ENCODE measurements at places on chromosomes 5 and 9.

DNA sequence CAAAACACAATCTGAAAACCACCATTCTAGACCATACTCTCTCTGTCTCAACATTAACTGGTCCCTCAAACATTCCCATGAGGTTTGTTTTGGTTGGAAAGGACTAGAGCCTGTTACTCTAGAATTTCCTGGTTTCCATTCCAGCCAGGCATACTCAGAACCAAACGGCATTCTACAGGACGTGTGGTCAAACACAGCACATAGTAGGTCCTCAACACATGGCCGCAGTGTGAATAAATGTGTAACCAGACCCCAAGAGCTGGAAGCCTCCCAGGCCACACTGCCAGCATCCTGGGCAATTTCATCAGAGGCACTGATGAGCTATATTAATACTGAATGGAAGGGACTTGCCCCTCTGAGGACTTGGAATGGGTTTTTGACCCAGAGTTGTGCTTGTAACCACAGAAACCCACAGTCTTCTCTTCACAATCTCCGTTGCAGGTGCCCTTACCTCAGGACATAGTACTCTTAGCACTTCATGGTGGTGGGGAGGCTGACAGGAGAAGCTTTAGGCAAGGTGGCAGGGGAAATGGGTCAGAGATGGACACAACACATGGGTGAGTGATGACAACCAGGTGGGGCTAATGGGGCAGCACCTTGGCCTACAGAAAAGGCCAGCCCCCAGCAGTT is 66.0 kb downstream of the ZNF366 start:
- DNase-seq = no peak

- DNase-seq = peak; percentile 79
These were observed 124.6 kb downstream of the GPBP1 start for GRCh38 chr5:57298295-57298984.

GRCh38 chr5:171537070-171537849 is 117.8 kb downstream of the FGF18 start:
- no peak for DNase-seq

DNA sequence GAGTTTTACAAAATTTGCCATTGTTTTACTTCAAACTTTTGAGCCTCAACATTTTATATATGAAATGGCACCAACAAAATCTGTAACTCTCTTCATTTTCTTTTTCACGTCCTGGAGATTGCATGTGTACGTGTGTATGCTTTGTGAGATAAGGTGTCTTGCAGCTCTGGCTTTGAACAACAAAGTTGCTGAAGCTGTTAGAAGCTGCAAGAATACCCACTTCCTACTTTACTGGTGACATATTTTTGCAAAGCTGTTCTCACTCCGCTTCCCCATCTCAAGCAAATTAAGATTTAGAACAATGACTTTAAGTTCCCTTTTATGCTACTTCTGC is 41.8 kb downstream of the FYB1 start:
- no peak for DNase-seq

DNA sequence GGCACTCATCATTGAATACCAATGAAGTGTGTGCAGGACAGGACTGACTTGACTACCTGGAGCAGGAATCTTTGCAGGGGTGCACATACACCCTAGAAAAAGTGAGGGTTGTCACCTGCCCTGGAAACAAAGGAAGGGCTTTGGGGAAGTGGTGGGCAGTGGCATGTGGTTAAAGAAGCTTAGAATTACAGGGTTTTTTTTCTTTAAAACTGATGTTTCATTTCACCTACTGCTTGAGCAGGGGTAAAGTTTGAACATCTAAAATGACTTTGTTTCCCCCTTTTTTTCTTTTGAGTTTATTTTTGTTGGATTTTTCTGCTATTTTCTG is 2.0 kb upstream of the KDM3B start:
- DNase-seq = no peak

DNA sequence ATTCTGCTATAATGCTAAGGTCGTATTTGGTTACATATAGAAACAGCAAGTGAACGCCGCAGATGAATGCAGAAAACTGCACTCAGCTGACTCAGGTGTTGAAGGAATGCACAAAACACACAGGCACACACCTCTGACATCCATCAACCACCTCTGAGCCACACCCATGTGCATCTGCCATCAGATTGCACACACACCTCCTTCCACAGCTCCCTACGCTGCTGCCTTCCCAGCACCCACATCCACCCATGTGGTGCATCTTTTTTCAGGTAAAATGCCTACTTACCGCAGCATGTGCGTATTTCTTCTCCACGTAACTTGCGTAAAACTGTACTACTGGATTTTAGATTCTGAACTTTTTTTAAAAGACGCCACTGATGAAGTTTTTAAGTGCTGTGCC is 7.1 kb downstream of the STK10 start:
- DNase-seq = no peak

- no peak for DNase-seq
These were observed 298.4 kb upstream of the GRAMD2B start for GRCh38 chr5:126124706-126125345.

Data from effector CD8-positive, alpha-beta T cell (primary cell).